B cell (primary cell): ENCODE measurements at places on chromosomes 5 and 9.
A peak's percentile ranks its signal among the peaks of the same experiment; 100 is the strongest.

- DNase-seq: no peak
These were observed 283.9 kb upstream of the ADAMTSL1 start for GRCh38 chr9:18189871-18190670.

- DNase-seq: peak; percentile 6
These were observed at the start of gene INSL6 for GRCh38 chr9:5185220-5185840. INSL6 (minus strand) TSS chr9:5185639; CDS start chr9:5185602, 37 bp downstream.

GRCh38 chr5:34042321-34042720 is 692 bp downstream of the C1QTNF3 start:
- no peak for DNase-seq

- no peak for DNase-seq
These were observed 95.1 kb downstream of the MED27 start for GRCh38 chr9:131984564-131984963.

GRCh38 chr9:135471791-135472640 is 7.6 kb upstream of the PPP1R26 start:
- DNase-seq: no peak

DNA sequence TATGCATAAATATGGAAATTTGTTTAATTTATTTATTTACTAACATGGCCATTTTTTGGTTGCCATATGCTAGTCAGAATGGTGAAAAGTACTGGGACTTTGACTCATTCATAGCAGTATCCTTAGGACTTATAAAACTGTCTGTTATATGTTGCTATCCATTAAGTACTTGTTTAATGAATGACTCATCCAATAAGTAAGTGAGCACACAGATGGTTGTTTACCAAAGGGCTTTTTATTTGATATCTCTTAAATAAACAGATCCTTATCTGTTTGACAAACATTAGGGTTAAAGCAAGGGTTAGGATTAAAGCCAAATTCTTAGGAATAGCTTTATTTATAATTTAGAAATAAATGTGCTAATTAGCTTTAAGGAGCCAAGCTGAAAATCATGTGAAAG is 183.4 kb downstream of the FBXO4 start:
- DNase-seq: no peak
